GOT3 (cell line): ENCODE measurements at places on chromosomes 12 and 14.

DNA sequence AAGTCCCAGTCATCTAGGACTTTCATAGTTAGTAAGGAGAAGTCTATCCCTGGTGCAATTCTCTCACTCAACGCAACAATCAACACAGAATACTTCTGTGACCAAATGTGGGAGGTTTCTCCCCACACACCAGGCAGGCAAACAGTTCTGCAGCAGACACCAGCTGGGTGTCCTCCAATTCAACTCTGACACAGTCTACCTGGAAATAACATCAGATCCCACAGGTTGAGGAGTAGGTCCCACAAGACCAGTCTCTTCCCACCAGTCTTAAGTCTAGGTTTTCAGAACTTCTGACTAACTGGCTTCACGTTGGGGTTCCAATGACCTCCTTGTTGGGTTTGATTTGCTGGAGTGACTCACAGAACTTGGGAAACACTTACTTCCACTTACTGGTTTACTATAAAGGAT, 14.8 kb downstream of the ACOT6 start:
- DNase-seq = no peak

DNA sequence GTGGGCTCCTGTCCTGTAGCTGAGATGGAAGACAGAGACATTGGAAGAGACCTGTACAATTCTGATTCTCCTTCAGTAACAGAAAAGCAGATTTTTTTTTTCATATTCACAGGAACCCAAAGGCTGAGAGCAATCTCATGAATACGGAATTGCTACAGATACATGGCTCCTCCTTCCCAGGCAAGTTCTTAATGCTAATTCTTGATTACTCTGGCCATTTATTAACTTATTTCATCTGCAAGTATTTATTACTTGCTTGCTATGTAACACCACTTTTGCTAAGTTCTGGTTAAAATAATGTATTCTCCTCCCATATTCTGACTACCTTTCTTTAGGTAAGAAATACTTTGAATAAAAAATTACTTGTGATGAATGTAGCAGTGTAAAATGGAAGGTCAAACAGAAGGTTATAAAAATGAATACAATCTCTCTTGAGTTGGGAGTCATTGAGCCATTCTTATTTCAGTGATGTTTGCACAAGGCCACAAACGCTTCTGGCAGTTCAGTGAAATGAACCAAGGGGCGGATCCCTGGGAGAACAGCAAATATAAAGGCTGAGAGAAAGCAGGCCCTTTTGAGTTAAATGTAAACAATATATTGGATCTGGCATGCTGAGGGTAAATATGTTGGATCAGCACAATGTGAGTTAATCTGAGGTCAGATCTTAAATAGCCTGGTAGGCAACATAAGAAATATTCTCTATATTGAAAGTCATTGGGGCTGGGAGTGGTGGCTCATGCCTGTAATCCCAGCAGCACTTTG, 37.6 kb downstream of the MUCL1 start:
- no peak for DNase-seq

- no peak for DNase-seq
These were observed 282.7 kb downstream of the ATXN7L3B start for GRCh38 chr12:74820324-74820723.

DNA sequence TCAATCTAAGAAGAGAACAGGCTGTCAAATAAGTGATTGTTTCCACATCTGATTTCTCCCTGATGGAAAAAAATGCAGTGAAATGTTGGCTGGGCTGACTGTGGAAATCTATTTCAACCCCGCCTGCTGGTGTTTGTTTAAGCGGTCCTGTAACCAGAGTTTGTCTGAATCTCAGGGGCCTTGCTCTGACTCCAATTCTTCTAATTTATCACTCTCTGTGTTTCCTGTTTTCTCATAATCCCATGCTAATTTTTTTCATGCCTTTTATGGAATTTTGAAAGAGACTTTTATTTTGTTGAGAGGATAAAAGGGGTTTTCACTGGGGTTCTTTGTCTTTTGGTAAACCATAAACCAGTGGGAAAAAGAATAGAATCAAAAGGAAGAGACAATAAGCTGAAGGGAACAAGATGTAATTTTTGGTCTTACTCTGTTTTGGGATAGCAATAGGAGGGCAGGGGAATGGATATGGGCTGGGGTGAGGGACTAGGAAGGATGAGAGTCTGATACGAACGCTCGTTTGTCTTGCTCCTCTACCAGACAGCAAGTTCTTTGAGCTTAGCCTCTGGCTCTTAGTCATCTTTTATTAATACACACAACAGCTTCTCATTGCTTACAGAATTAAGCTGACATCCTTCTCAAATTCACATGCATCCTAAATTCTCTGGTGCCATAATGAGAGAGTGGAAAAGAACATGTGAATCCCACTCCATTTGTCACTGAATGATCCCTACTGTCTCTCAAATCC, 8.0 kb upstream of the MGP start:
- no peak for DNase-seq

DNA sequence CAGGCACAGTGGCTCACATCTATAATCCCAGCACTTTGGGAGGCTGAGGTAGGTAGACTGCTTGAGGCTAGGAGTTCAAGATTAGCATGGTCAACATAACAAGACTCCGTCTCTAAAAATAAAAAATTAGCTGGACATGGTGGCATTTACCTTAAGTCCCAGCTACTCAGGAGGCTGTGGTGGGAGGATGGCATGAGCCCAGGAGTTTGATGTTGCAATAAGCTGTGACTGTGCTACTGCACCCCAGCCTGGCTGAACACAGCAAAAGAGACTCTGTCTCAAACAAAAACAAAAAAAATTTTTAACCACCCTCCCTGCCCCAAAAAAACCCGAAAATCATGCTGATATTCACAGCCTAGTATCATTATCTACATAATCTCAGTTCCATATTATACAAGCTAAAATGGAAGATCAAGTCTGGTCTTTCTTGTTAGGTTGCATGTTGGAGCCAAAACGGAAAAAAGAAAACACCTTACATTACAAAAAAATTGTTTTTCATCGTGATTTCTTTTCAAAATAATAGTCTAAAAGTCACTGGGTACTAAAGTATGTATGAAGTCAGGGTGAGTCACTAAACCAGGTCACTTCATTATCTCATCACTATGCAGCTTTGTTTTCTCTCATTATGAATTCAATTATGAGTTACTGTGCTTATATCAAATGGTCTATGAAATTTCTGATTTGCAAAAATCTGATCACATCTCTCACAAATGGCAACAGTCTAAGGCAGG, 13.8 kb downstream of the GXYLT1 start:
- no peak for DNase-seq

GRCh38 chr12:10873378-10873777, 10.7 kb downstream of the PRH1 start:
- no peak for DNase-seq

DNA sequence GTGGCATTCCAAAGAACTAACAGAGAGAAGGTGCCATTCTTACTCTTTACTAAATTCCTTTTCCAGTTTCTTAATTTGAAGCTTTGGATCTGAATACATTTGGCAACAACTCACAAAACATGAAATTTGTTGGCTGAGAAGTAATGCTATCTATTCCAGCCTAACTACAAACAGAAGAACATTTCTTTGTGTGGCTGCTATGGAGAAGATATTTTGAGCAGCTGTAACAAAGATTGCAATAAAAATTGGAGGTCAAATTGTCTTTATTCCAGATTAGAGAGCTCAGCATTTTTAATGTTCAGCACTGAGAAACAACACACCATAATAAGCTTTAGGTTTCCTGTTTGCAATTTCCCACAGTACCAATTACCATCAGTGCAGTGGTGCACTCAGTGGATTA, 835.8 kb upstream of the FLRT2 start:
- no peak for DNase-seq

DNA sequence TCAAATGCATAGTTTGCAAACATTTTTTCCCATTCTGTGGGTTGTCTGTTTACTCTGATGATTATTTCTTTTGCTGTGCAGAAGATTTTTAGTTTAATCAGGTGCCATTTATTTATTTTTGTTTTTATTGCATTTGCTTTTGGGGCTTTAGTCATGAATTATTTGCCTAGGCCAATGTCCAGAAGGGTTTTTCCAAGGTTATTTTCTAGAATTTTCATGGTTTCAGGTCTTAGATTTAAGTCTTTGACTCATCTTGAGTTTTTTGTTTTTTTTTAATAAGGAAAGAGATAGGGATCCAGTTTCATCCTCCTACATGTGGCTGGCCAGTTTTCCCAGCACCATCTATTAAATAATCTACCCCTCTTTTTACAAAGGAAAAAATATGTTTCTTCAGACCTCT, 57.2 kb upstream of the TMEM260 start:
- no peak for DNase-seq

GRCh38 chr12:124673801-124674617, 106.6 kb upstream of the NCOR2 start:
- no peak for DNase-seq

- no peak for DNase-seq
These were observed 106.4 kb downstream of the EFCAB11 start for GRCh38 chr14:89848165-89848564.

GRCh38 chr12:32644431-32644830, 34.7 kb upstream of the DNM1L start:
- no peak for DNase-seq

DNA sequence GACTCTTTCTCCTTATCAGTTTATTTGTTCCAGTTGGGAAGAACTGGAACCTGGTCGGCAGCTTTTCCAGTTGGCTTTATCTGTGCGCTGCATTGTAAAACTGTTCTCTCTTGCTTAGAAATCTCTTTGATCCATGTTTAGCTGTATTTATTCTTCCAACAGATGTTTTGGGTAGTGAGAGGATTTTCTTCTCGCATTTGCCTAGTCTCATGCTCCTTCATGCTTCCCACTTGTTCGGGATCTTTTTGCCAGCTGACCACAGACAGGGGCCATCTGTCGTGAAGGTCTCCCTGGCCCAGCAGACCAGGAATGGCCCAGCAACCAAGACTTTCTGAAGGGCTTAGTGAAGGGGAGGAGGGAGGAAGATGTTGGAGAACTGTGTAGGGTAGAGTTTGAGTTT, 21.6 kb downstream of the NTF3 start:
- no peak for DNase-seq

- no peak for DNase-seq
These were observed 5.4 kb upstream of the RALGAPA1 start for GRCh38 chr14:35814371-35815005.

GRCh38 chr12:7142056-7142644, 12.0 kb downstream of the CLSTN3 start:
- DNase-seq = no peak

DNA sequence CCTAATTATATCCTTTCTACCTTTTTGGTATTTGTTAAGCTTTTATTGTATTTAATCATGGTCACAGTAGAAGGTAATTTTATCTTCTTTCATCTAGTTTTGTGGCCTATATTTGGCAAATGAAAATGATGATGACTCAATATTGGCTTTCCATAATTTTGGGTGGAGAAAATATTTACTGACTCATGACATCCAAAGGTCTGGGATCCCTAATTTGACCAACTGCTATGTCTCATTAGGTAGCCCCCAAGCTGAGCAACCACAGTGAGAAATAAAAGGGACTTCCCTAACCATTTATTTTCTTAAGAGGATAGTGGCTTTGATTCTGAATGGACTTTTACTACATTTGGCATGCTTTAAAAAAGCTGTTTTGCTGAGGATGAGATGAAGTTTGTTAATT, 289.5 kb downstream of the RMST start:
- no peak for DNase-seq

- no peak for DNase-seq
These were observed 37.0 kb upstream of the MEG3 start for GRCh38 chr14:100788942-100789341.

DNA sequence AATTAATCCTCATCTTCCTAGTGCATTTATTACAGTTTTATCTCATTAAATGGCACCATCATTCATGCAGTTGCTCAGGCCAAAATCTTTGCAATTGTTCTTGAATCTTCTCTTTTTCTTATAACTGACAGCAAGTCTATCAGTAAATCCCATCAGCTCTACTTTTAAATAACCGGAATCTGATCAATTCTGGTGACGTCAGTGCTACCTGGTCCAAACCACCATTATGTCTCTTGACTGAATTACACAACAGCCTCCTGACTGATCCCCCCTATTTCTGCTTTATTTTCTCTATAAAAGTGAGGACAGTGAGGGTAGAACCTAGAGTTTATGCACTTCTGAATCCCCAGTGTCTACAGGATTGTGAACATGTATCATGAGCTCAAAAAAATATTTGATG, 787.4 kb downstream of the AACS start:
- no peak for DNase-seq

DNA sequence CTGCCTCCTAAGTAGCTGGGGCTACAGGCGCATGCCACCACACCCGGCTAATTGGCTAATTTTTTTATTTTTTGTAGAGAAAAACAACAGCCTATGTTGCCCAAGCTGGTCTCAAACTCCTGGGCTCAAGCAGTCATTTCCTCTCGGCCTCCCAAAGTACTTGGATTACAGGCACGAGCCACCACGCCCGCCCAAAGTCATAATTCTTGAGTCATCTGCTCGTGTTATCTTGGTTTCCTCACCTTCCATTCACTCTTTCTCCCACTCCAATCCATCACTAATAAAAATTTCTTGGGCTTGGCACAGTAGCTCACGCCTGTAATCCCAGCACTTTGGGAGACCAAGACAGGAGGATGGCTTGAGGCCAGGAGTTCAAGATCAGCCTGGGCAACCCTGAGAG, 32.0 kb downstream of the ITGA7 start:
- DNase-seq = no peak

- DNase-seq = no peak
These were observed 20.2 kb downstream of the TCHP start for GRCh38 chr12:109920261-109920780.

DNA sequence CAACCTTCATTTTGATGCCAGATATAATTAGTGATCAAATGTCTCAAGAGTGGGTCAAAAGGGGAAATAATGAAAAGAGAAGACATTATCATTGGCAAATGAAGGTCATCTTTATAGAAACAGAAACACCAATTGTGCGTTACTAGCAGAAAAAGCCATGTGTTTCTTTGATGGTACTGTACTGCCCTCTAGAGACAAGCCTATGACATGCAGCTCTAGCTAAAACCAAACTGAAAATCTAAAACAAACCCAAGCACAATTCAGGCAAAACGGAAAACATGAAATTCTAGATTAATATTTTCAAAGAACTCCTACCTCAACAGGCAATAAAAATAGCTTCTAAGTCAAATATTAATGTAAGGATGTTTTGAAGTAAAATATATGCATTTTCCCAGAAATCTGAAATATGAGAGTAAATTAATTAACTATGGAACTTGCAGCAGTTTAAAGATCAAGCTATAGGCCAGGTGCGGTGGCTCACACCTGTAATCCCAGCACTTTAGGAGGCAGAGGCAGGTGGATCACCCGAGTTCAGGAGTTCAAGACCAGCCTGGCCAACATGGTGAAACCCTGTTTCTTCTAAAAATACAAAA, 115.4 kb downstream of the KLHL28 start:
- no peak for DNase-seq

GRCh38 chr12:6321905-6322304, 11.4 kb downstream of the PLEKHG6 start:
- no peak for DNase-seq
